Stimulated activated CD4-positive, alpha-beta T cell treated with anti-CD3 and anti-CD28 coated beads, Interleukin-12 subunit alpha, Interleukin-12 subunit beta, amount 100 ng/mL, for 4 hours (primary cell): ENCODE measurements at places on chromosomes 16 and 17.

- no peak for DNase-seq
These were observed 11.3 kb upstream of the USP31 start for GRCh38 chr16:23160574-23160973.

DNA sequence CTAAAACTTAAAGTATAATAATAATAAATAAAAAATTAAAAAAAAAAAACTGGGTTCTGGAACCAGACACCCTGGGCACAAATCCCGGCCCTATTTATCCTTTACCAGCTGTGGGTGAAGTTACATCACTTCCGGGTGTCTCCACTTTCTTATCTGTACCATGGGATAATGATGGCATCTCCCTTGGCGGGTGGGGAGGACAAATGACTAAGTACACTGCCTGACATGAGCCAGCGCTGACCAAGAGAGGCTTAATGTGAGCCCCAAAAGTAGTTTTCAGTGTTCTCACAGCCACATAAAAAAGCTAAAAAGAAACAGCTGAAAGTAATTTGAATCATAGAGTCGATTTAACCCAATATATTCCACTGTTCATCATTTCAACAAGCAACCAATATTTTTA, 424.9 kb downstream of the SOX9 start:
- no peak for DNase-seq

- no peak for DNase-seq
These were observed 30.8 kb downstream of the MAP3K3 start for GRCh38 chr17:63653050-63653449.

GRCh38 chr16:72012607-72013006, 4.1 kb downstream of the DHODH start:
- DNase-seq, result no peak

DNA sequence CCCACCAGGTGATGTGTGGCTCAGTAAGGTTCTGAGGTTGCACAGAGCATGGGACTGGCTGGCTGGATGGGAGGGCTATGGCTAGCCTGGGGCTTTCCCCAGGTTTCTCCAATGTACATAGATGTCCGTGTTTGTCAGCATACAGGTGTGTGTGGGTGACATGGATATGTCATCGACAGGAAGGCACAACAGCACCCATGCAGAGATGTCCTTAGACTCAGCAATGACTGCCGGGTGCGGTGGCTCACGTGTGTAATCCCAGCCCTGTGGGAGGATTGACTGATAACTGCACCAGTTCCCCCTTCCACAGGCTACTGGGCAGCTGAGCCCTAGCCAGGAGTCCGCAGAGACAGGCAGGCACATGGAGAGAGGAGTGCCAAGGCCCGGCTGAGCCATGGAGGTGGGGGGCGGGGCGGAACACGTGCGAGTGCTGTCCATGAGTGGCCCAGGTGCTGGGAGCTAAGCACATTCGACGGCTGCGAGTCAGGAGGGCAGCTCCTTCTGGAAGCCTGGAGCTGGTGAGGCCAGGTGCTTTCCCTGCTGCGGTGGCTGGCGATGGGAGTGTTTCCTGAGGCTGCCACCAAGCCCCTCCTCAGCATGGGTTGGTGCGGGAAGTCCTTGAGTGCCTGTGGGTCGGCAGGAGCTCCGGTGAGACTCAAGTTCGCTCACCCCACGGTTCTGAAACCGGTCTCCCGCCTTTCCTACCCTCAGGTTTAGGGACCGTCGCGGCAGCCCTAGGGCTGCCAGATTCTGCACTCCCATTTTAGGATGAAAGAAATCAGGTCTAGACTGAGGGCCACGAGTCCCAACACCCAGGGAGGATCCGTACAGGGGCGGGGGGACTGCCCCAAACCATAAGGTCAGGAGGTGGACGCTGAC, 858 bp upstream of the ASPSCR1 start:
- peak; percentile 50 for DNase-seq

GRCh38 chr17:55140809-55141208, 124.0 kb upstream of the HLF start:
- no peak for DNase-seq
